ENCODE measurements at places on chromosomes 12 and 14. TPM values are rescaled to one million over a fixed set of nuclear protein-coding genes. Genes with fewer than 3 reads are reported as not detected.

Gene TAS2R14
- total RNA-seq = 1.6 TPM

Gene EFS
- total RNA-seq = 0.23 TPM

Gene SERPINA4
- total RNA-seq = not detected

Gene CFAP251
- total RNA-seq = 3.2 TPM

Gene C1R
- total RNA-seq = 4.4 TPM

Gene RTL1
- total RNA-seq = not detected

Gene COA8
- 62.3 TPM for total RNA-seq

DNA sequence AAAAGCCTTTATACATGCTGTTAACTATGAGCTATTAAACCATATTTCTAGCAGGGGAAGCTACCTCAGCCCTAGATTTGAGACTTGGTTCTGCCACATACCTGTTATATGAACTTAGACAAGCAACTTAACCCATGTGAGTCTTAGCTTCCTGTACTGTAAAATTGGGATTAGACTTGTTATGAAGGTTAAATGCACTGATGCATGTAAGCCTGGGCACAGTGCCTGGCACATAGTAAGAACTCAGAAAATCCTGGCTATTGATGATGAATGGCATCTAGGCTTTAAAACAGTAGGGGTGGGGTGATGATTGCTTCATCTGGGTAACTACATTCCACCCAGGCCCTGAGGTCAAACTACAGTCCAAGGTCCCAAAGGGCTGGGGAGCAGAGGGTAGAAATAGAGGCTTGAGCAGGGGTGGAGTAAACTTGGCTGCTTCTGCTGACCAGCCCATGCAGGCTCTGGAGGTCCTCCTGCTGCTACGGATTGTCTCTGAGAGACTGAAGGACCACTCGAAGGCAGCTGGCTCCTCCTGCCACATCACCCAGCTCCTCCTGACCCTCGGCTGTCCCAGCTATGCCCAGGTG, 11.3 kb downstream of the ESPL1 start:
- no peaks in the 10 kb centered on the region for H3K27me3 ChIP-seq
- no peak overlapping the region for H3K27ac ChIP-seq
- H3K36me3 ChIP-seq = peaks cover 51% of the 10 kb centered on the region
- DNase-seq = no peak

GRCh38 chr12:870378-870777, 79.1 kb downstream of the RAD52 start:
- no peaks in the 10 kb centered on the region for H3K27me3 ChIP-seq
- H3K36me3 ChIP-seq = peaks cover 12% of the 10 kb centered on the region
- no peak overlapping the region for H3K27ac ChIP-seq
- H3K4me3 ChIP-seq = no peak overlapping the region
- DNase-seq = no peak
- H3K4me1 ChIP-seq = no peaks in the 10 kb centered on the region

GRCh38 chr14:69234106-69234505, 25.9 kb upstream of the GALNT16 start:
- H3K27ac ChIP-seq = no peak overlapping the region
- no peak overlapping the region for H3K4me3 ChIP-seq
- H3K36me3 ChIP-seq = peaks cover 21% of the 10 kb centered on the region

GRCh38 chr14:99880651-99881420, 87.6 kb downstream of the EML1 start:
- no peak for DNase-seq
- H3K4me3 ChIP-seq = no peak overlapping the region
- H3K27me3 ChIP-seq = no peaks in the 10 kb centered on the region
- peaks cover 20% of the 10 kb centered on the region for H3K4me1 ChIP-seq
- H3K36me3 ChIP-seq = no peaks in the 10 kb centered on the region

GRCh38 chr14:48005986-48006385, 330.6 kb upstream of the MDGA2 start:
- H3K4me1 ChIP-seq = no peaks in the 10 kb centered on the region
- H3K27me3 ChIP-seq = peaks cover 60% of the 10 kb centered on the region
- no peaks in the 10 kb centered on the region for H3K36me3 ChIP-seq
- no peak overlapping the region for H3K4me3 ChIP-seq
- DNase-seq = no peak

DNA sequence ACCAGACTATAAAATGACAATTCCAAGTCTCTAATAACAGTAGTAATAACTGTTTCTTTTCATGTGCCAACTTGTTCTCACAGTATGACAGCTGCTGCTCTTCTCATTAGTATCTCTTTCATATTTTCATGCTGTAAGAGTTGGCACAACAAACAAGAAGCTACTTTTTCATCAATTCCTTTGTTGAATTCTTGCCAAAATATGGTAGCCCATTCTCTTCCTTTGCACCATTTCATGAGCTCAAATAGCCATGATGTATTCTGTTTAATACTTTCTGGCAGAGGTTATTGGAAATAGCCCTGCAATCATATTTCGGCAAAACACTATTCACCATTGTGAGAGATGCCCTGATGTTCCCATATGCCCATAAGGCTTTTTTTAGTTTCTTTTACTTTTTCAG, 1100.7 kb downstream of the TRHDE start:
- no peak overlapping the region for H3K4me3 ChIP-seq
- no peaks in the 10 kb centered on the region for H3K27me3 ChIP-seq
- no peaks in the 10 kb centered on the region for H3K36me3 ChIP-seq
- H3K27ac ChIP-seq = no peak overlapping the region

- H3K4me3 ChIP-seq = no peak overlapping the region
- H3K36me3 ChIP-seq = no peaks in the 10 kb centered on the region
- no peak overlapping the region for H3K27ac ChIP-seq
- H3K27me3 ChIP-seq = no peaks in the 10 kb centered on the region
- DNase-seq = no peak
These were observed 10.7 kb downstream of the CCDC196 start for GRCh38 chr14:66496911-66497310.

DNA sequence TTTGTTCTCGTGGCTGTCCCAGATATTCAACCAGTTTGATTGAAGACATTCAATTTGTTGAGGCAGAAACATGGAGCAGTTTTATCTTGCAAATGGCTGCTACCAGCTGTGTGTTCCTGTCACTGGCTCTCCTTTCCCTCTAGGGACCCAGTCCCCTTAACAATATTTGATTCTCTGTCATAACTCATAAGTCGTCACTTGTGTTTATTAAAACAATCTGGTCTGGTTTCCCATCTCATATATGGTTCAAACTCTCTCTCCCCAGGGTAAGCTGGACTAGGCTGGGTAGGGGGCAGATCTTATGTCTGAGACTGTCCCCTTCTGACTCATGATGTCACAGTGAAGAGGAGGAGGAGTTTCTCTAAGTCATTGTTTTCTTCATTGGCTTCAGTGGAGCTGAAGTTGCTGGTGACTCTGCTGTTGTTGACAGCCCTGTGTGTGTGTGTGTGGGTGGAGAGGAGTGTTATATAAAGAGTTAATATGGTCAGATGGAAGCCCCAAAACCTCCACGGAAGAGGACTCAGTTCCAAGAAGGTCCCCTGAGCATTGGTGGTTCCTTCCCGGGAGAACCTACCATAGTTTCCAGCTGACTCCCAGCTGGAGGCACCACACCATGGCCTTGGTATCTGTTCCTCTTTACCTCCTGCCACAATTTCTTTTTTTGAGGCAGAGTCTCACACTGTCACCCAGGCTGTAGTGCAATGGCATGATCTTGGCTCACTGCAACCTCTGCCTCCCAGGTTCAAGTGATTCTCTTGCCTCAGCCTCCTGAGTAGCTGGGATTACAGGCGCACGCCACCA, 16.1 kb upstream of the GNG2 start:
- H3K36me3 ChIP-seq = no peaks in the 10 kb centered on the region
- H3K27me3 ChIP-seq = no peaks in the 10 kb centered on the region
- no peaks in the 10 kb centered on the region for H3K4me1 ChIP-seq
- no peak overlapping the region for H3K27ac ChIP-seq

GRCh38 chr12:123363390-123363739, 1.3 kb downstream of the SBNO1 start:
- DNase-seq = peak; percentile 13
- H3K4me3 ChIP-seq = peak overlapping the region; percentile 78
- no peaks in the 10 kb centered on the region for H3K27me3 ChIP-seq
- peak overlapping the region; percentile 30 for H3K27ac ChIP-seq
- no peaks in the 10 kb centered on the region for H3K36me3 ChIP-seq

- H3K4me1 ChIP-seq = no peaks in the 10 kb centered on the region
These were observed 52.2 kb downstream of the GOLGA5 start for GRCh38 chr14:92846162-92846897.

- no peaks in the 10 kb centered on the region for H3K4me1 ChIP-seq
- no peak overlapping the region for H3K27ac ChIP-seq
- H3K36me3 ChIP-seq = no peaks in the 10 kb centered on the region
- no peak overlapping the region for H3K4me3 ChIP-seq
- no peak for DNase-seq
These were observed 128.0 kb downstream of the STXBP6 start for GRCh38 chr14:24921903-24922302.

GRCh38 chr12:94813314-94813713, 163.0 kb upstream of the TMCC3 start:
- peak; percentile 11 for DNase-seq
- no peak overlapping the region for H3K27ac ChIP-seq
- H3K4me1 ChIP-seq = no peaks in the 10 kb centered on the region
- H3K36me3 ChIP-seq = no peaks in the 10 kb centered on the region
- H3K4me3 ChIP-seq = no peak overlapping the region
- no peaks in the 10 kb centered on the region for H3K27me3 ChIP-seq

DNA sequence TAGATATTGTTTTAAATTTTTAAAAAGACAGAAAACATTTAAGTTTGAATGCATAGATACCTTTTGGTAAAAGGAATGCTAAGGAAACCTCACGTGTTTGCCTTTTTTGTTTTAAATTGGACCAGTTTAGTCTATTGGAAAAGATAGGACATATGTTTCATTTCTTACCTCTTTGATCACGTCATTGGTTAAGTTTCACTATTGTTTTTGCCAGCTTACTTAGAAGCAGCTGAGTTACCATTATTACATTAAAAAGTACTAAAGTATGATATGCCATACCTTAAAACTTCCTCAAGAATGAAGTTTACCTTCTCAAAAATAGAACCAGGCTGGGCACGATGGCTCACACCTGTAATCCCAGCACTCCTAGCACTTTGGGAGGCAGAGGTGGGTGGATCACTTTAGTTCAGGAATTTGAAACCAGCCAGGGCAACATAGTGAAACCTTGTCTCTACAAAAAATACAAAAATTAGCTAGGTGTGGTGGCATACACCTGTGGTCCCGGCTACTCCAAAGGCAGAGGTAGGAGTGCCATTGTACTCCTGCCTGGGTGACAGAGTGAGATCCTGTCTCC, 54.4 kb downstream of the SRGAP1 start:
- peaks cover 30% of the 10 kb centered on the region for H3K4me1 ChIP-seq
- H3K4me3 ChIP-seq = no peak overlapping the region
- no peak for DNase-seq
- 0 out of 2 replicates have a peak, but pooled peaks cover 2% of the 10 kb centered on the region for H3K36me3 ChIP-seq
- no peak overlapping the region for H3K27ac ChIP-seq
- no peaks in the 10 kb centered on the region for H3K27me3 ChIP-seq

- no peaks in the 10 kb centered on the region for H3K4me1 ChIP-seq
- H3K36me3 ChIP-seq = no peaks in the 10 kb centered on the region
- no peaks in the 10 kb centered on the region for H3K27me3 ChIP-seq
- no peak overlapping the region for H3K27ac ChIP-seq
- DNase-seq = no peak
- H3K4me3 ChIP-seq = no peak overlapping the region
These were observed 216.4 kb downstream of the PLCZ1 start for GRCh38 chr12:18521461-18521860.
